ENCODE measurements at places on chromosomes 13 and 19.

- DNase-seq: no peak
These were observed 213.6 kb downstream of the URI1 start for GRCh38 chr19:30155381-30156200.

- DNase-seq: no peak
These were observed 38.7 kb upstream of the GARRE1 start for GRCh38 chr19:34215666-34216038.

- peak; percentile 51 for DNase-seq
These were observed 44.0 kb downstream of the KLF2 start for GRCh38 chr19:16368385-16369305.

- no peak for DNase-seq
These were observed 20.5 kb downstream of the DZIP1 start for GRCh38 chr13:95624020-95624419.

- no peak for DNase-seq
These were observed 1564.9 kb downstream of the OLFM4 start for GRCh38 chr13:54593504-54593903.

DNA sequence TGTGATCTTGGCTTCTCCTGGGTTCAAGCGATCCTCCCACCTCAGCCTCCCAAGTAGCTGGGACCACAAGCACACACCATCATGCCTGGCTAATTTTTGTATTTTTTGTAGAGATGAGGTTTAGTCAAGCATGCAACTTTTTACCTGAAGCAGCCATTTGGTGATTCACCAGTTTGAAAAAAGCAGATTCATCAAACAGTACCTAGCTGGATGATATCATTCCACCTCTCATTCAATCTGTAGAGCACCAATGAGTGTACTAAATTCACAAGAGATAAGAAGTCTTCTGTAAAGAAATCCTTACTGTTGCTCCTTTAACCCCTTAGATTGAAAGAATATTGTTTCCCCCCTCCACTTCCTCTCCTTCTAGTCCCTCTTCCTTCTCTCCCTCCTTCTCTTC is 261.1 kb upstream of the RFC3 start:
- DNase-seq: no peak

- DNase-seq: no peak
These were observed 30.5 kb upstream of the COX7A1 start for GRCh38 chr19:36182612-36183244.

- no peak for DNase-seq
These were observed 3.2 kb upstream of the PDE4C start for GRCh38 chr19:18229474-18229873.

DNA sequence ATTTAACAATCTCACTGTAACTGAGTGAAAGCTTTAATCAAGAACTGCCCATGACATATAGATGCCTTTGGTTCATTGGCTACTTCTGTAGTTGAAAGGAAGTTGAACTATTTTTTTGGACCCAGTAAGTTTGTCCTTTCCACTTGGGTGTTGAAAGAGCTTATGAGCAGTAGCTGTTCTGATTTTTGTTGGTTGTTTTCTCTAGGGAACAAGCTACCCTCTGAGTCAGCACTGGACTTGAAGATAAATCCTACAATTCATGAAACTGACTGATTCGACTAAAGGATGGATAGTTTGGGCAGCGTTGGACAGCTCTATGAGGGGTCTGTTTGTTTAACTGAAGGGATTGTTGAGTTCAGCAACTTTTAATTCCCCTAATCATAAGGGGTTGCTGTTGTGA is 101.0 kb downstream of the PAN3 start:
- DNase-seq: no peak
